Fibroblast of the aortic adventitia (primary cell): ENCODE measurements at places on chromosomes 5 and 9. TPM values are rescaled to one million over a fixed set of nuclear protein-coding genes. Genes with fewer than 3 reads are reported as not detected.
A peak's percentile ranks its signal among the peaks of the same experiment; 100 is the strongest.

The C9 gene
- not detected in 2 replicates for total RNA-seq

GRCh38 chr9:124852121-124852828, 985 bp upstream of the WDR38 start:
- no peak for DNase-seq

DNA sequence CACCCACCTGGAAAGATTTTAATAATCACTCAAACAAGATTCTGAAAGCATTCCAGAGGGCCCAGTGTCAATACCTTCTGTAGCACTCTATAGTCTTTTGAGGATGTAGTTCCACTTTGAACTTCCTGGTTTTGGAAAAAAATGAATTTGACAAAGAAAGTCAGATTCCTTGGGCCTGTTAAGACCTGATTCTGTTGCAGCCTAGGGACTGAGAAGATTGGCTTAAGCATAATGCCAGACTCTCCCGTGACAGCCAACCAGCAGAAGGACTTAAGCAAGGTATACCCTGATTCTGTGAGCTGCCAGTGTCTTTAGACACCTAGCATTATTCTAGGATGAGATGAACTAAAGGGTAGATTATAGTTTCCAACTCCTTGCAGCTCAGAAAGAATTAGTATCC, 6.8 kb downstream of the SPINK5 start:
- no peak for DNase-seq

The NFX1 gene
- 27.5 and 37.2 TPM in 2 replicates for total RNA-seq

- no peak for DNase-seq
These were observed 150.4 kb downstream of the SNCAIP start for GRCh38 chr5:122462486-122462885.

The CCNO gene
- total RNA-seq = 0.18 TPM in 1 of 2 replicates, not detected in the other

DNA sequence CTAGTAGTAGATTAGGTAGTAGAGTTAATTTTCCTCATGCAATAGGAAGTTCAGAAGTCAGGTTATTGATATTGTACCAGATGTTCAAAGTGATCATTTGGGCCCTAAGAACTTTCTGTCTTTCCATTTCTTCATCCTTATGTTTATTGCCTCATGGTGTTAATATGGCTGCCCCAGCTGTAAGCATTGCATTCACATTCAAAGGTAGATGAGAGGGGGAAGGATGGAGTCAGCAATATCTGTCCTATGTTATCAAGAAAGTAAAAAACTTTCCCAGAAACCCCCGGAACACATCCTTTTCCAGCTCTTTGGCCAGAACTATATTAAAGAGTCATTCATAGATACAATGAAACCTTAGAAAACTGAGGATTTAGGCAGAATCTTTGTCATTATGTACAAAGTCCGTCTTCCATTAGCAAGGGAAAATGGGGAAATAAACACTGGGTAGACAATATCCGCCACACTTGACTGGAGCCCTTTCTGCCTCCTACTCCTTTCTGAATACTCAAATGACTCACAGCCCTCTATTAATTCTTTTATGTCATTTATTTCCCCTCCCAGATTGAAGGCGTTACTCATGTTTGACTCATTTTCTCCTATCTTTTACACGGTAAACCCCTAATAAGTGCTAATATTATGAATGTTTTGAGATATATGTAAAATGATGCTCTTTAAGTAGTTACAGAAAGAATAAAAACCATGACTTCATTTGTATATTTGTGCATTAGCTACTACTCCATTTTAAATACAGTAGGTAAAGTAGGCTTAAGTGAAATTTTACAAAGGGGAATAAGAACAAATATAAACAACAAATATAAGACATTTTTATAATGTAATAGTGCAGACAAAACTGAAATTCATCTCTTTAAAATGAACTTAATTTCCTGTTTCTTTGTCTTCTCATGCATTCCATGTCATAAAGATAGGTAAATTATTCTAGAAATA, 127.6 kb downstream of the SLF1 start:
- peak; percentile 38 for DNase-seq

DNA sequence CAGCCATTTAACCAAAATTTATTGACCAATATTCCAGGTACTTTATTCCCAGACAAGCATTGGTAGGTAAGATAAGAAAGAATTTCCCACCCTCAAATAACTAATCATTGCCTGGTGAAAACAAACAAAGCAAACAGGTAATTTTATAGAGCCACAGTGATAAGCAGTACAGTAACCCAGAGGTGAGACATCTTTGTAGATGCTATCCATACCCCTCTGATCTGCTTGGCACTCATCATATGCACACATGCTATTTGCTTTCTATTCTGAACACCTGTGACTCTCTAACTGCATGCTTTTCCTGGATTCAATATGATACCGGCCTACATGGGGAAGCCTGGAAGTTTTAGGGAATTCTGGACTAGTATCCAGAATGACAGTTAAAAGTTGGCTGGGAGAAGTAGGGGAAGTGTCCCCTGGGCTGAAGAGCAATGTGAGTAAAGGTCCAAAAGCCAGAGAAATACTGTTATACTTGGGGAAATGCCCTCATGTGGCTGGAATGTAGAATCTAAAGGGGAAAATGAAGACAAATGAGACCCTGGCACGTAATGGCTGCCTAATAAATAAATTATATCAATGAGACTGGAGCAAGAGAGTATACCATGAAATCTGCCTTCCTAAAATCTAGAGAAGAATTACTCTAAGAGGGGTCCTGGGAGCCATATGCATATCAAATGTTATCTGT, 243.8 kb upstream of the ADAMTSL1 start:
- DNase-seq = no peak

GRCh38 chr5:116389601-116390000, 185.0 kb downstream of the SEMA6A start:
- DNase-seq = no peak

GRCh38 chr5:69007726-69008368, 86.0 kb upstream of the SLC30A5 start:
- peak; percentile 34 for DNase-seq

The ZDHHC11 gene
- total RNA-seq = 0.36 and 0.65 TPM in 2 replicates

- DNase-seq = no peak
These were observed 51.2 kb upstream of the BARHL1 start for GRCh38 chr9:132531195-132531594.

The ELAVL2 gene
- total RNA-seq = 0.81 and 0.98 TPM in 2 replicates

DNA sequence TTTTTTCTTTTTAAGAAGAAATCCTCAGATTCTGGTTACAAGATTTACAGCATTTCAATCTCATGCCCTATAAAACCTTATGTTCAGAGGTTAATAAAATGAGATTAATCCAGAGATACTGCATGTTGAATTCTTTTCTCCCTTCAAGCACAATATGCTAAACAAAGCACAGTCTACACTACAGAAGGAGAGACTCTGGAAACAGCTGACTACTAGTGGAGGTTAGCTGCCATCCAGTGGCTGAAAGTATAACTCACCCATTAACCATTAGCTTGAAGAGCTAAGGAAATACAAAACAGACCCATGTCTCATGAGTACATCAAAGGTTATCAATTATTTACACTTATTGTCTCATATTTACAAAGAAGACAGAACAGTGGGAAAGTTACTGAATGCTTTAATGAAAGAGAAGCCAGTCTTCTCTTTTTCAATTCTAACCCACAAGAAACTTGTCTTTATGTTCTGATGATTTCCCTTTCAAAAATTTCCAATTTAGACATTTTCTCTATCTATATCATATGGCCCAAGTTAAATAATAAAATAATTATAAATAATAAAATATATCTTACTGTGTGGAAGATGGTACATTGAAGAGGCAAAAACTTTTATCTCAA, 12.7 kb upstream of the DNAH5 start:
- peak; percentile 69 for DNase-seq

DNA sequence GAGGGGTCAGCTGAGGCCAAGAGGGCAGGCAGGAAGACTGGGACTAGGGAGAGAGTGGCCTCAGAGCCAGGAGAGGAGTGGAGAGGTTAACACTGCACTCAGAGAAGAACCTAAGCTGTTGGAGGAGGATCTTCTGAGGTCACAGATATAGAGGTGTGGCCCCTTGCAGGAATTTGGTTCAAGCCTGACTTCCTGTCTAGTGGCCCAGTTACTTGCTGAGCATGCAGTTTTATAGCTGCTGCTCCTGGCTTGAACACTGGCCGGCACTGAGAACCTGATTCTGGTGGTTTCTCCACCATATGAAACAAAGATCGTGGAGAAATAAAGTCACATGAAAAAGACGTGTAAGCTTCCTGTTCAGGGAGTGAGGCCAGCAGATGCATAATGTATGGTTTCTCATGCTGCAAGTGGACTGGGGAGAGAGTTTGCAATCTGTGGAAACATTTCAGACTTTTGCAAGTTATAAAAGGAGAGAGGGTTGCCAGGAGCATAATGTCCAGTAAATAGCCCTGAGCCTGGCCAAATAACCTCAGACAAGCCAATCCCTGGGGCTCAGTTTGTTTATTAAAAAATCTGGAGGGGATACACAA, 82.6 kb downstream of the GALNT10 start:
- DNase-seq = peak; percentile 83

DNA sequence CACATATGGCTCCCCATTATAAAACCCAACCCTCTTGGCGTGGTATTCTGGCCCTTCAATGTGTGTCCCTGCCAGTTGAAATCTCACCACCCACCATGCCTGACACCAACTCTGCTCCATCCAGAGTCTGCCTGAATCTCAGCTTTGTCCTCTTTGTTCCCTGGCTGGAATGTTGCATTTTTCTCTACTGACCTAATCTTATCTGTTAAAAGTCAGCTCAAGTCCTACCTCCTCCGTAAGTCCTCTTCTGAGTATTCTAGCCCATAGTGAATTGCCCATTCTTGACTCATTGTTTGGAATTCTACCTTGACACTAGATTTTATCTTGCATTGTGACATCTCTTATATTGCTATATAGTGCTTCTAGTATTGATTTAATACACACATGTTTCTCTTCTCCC, 207.1 kb upstream of the VLDLR start:
- DNase-seq = peak; percentile 63

The S1PR3 gene
- 12.8 and 31.1 TPM in 2 replicates for total RNA-seq

DNA sequence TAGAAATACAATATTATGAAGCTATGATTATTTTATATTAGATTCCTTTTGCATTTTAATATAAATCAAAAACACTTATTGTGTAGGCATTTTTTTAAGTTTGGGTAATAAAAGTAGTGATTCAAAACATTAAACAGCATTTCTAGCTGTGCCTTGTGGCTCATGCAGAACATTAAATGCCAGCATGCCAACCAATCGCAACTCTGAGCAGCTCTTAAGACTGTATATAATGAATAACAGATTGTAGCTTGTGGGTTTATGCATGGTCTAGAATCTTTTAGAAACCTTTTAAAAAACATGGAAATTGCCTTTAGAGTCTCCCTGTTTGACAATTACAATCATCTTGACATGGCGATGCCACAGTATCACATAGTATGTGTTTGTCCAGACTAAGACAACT, 903.8 kb downstream of the EFNA5 start:
- no peak for DNase-seq

GRCh38 chr9:83130541-83130940, 67.6 kb upstream of the RASEF start:
- no peak for DNase-seq

DNA sequence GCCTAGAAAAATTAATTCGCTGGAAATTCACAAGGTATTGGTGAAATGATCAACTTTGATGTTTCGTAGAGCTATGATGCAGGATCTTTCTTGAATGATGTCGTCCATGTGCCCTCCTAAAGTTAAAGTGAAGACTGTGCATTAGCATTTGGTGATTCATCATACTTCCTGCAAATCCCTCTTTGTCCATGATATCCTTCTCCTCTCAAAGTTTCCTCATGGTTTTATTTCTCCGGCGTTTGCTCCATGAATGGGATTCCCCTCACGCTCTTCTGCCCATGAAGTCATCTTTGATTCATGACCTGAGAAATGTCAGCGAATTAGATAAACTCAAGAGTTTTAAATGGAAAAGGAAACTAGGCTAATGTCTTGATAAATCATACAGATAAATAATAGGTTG, 372.7 kb downstream of the PSAT1 start:
- no peak for DNase-seq

DNA sequence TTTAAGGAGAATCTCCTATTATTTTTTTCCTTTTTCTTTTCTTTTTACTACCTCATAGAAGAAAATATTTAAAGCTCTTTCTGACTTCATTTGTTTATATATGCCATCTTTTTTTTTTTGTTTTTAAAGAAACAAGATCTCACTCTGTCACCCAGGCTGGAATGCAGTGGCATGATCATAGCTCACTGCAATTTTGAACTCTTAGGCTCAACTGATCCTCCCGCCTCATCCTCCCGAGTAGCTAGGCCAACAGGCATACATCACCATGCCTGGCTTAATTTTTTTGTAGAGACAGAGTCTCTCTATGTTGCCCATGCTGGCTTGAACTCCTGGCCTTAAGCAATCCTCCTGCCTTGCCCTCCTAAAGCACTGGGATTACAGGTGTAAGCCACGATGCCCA, 59.5 kb downstream of the LNPEP start:
- DNase-seq = no peak

The N4BP3 gene
- total RNA-seq = 0.18 and 0.65 TPM in 2 replicates

The CD180 gene
- total RNA-seq = 0.09 and 0.16 TPM in 2 replicates

The SLC1A3 gene
- total RNA-seq = 3.7 and 4.1 TPM in 2 replicates

The OTP gene
- total RNA-seq = not detected in 2 replicates

DNA sequence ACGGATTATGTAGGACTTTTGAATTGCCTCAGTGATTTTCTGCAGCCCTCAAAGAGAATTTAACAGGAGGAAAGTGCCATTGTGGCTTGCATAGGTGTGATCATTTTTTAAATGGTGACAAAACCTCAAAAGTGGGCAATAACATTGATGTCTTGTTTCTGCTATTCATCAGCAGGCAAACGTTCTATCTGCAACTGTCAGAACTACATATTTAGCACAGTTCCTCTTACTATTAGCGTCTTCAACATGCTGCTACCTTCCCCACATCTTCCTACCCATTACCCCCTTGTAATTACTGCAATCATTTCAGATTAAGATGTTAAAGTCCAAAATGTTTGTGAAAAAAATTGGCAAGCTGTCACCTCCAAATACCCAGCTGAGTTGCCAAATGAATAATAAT, 254.6 kb downstream of the SMARCA2 start:
- DNase-seq = no peak

- DNase-seq = no peak
These were observed 2.3 kb upstream of the HSD17B3 start for GRCh38 chr9:96304230-96304629.

The RNF14 gene
- total RNA-seq = 80.3 and 93.6 TPM in 2 replicates

The DPYSL3 gene
- total RNA-seq = 89.6 and 157 TPM in 2 replicates

The SCGB3A2 gene
- total RNA-seq = not detected in 2 replicates

DNA sequence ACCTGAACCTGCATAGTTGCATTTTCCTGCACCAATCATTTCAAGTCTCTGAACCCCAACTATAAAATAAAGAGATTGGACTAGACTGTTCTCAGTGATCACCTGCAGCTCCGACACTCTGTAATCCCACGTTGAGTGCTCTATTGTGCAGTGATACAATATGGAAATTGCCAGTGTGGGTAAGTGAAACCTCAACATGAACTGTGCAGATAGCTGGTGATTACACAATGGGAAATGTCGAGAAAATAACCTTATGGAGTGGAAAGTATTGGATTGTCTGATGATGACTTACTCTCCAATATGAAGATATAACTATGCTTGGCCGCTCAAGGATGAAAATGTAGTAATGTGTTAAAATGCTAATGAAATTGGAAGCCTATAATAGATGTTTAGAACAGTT, 293.1 kb upstream of the BRINP1 start:
- no peak for DNase-seq

GRCh38 chr5:40430101-40430710, 249.5 kb upstream of the PTGER4 start:
- DNase-seq = no peak

The ENC1 gene
- 9.2 and 21.0 TPM in 2 replicates for total RNA-seq

The MAST4 gene
- 16.8 and 23.2 TPM in 2 replicates for total RNA-seq
